ENCODE measurements at places on chromosomes 4 and X. TPM values are rescaled to one million over a fixed set of nuclear protein-coding genes. Genes with fewer than 3 reads are reported as not detected.
A peak's percentile ranks its signal among the peaks of the same experiment; 100 is the strongest.

GRCh38 chrX:19174401-19175025, 52.2 kb upstream of the ADGRG2 start:
- no peaks in the 10 kb centered on the region for H3K36me3 ChIP-seq
- H3K27me3 ChIP-seq = no peaks in the 10 kb centered on the region
- H3K27ac ChIP-seq = no peak overlapping the region
- no peak for DNase-seq
- H3K4me1 ChIP-seq = peaks cover 17% of the 10 kb centered on the region

DNA sequence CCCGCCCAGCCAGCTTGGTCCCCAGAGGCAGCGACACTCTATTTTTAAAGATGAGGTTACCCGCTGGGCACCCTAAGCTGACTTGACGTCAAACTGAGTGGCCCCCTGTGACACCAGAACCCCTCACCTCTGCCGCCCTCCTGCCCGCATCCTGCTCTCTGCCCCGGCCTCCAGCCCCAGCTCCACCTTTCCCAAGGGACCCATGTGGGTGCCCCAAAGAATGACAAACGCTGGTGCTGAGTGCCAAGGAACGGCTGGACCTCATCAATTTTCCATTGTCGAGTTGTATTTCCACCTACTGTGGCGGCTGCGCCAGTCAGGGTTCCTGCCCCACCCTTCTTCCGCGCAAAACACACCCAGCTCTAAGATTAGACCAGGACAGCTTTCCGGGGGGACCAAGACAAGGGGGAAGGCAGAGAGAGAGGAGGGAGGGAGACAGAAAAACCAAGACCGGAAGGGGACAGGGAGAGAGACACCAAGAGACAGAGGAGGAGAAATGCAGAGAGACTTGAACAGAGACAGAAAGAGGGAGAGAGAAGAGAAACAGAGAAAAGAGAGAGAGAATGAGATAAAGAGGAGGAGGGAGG, 2.0 kb downstream of the PRKX start:
- peak; percentile 59 for DNase-seq
- peaks cover 2% of the 10 kb centered on the region for H3K36me3 ChIP-seq
- H3K4me1 ChIP-seq = peaks cover 19% of the 10 kb centered on the region
- H3K4me3 ChIP-seq = peak overlapping the region; percentile 92

DNA sequence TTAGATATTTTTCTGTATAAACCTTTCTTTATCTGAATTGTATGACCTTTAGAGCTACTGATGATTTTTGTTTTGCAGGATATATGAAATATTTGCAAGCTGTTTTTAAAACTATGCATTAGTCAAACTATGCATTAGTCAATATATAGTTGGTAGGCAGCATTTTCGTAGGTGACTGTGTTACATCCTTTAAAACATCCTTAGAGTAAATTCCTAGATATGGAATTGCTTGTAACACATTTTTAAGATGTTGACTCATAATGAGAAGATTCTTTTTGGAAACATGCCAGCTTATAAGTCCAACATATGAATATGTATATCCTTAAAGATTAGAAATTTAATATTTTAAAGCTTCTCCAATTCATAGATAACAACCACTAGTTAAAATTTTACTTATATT, 1768.5 kb downstream of the PCDH7 start:
- DNase-seq = no peak
- no peak overlapping the region for H3K27ac ChIP-seq
- H3K27me3 ChIP-seq = no peaks in the 10 kb centered on the region
- H3K4me1 ChIP-seq = peaks cover 8% of the 10 kb centered on the region

The ADAMTS3 gene
- total RNA-seq = 3.0 TPM

The RAB40AL gene
- total RNA-seq = not detected

The MTHFD2L gene
- 10.6 TPM for total RNA-seq

The MAGEB10 gene
- not detected for total RNA-seq

The DDIT4L gene
- total RNA-seq = 0.38 TPM

The NMU gene
- 0.80 TPM for total RNA-seq

The TENM3 gene
- 87.6 TPM for total RNA-seq
